ENCODE measurements at places on chromosomes 16 and 17. TPM values are rescaled to one million over a fixed set of nuclear protein-coding genes. Genes with fewer than 3 reads are reported as not detected.

Gene GNAO1
- 1.2 TPM for total RNA-seq

Gene CEP131
- 7.8 TPM for total RNA-seq

Gene COX6A2
- total RNA-seq: not detected

Gene CHD9NB
- 1.3 TPM for total RNA-seq

Gene SMTNL2
- 0.77 TPM for total RNA-seq

Gene NR1D1
- total RNA-seq: 10.2 TPM

Gene CREBBP
- 13.4 TPM for total RNA-seq

Gene CSH1
- not detected for total RNA-seq
